ENCODE measurements at places on chromosomes 16 and 17.

GRCh38 chr16:31168848-31169247 lies 11.1 kb upstream of the FUS start:
- DNase-seq = no peak
- no peak overlapping the region for H3K27ac ChIP-seq
- no peaks in the 10 kb centered on the region for H3K4me1 ChIP-seq
- H3K36me3 ChIP-seq = no peaks in the 10 kb centered on the region
- no peak overlapping the region for H3K4me3 ChIP-seq
- H3K27me3 ChIP-seq = no peaks in the 10 kb centered on the region

- peaks cover 98% of the 10 kb centered on the region for H3K36me3 ChIP-seq
- H3K27ac ChIP-seq = no peak overlapping the region
- no peak for DNase-seq
- no peaks in the 10 kb centered on the region for H3K4me1 ChIP-seq
- H3K4me3 ChIP-seq = no peak overlapping the region
Measured at GRCh38 chr17:47676510-47677165, 17.3 kb upstream of the TBKBP1 start.

GRCh38 chr16:58466396-58466795 lies 33.5 kb upstream of the NDRG4 start:
- no peaks in the 10 kb centered on the region for H3K27me3 ChIP-seq
- H3K4me1 ChIP-seq = no peaks in the 10 kb centered on the region
- H3K4me3 ChIP-seq = no peak overlapping the region
- H3K27ac ChIP-seq = no peak overlapping the region
- H3K36me3 ChIP-seq = no peaks in the 10 kb centered on the region
- DNase-seq = no peak

DNA sequence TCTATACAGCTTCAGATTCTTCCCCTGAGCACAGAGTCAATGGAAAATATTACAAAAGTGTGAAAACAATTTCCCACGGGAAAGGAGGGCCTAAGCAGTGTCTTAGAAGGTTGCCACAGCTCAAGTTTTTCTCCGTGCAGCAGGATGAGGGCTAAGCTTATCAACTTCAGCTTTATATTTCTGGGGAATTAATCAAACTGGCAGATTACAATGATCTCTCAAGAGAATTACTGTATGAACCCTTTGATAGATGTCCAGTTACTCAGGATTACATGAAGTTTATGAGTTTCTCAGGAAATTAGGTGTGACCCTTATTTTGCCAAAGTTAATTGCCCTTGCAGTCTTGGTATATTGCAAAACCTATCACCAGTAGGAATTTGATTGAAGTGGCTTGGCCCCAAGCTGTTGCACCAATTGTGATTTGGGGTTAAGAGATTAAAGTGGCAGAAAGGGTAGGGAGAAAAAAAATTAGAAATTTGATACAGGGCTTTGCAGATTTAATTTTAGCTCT lies 298.4 kb downstream of the MAP2K6 start:
- no peak for DNase-seq
- H3K4me3 ChIP-seq = no peak overlapping the region
- H3K4me1 ChIP-seq = no peaks in the 10 kb centered on the region
- H3K36me3 ChIP-seq = no peaks in the 10 kb centered on the region

DNA sequence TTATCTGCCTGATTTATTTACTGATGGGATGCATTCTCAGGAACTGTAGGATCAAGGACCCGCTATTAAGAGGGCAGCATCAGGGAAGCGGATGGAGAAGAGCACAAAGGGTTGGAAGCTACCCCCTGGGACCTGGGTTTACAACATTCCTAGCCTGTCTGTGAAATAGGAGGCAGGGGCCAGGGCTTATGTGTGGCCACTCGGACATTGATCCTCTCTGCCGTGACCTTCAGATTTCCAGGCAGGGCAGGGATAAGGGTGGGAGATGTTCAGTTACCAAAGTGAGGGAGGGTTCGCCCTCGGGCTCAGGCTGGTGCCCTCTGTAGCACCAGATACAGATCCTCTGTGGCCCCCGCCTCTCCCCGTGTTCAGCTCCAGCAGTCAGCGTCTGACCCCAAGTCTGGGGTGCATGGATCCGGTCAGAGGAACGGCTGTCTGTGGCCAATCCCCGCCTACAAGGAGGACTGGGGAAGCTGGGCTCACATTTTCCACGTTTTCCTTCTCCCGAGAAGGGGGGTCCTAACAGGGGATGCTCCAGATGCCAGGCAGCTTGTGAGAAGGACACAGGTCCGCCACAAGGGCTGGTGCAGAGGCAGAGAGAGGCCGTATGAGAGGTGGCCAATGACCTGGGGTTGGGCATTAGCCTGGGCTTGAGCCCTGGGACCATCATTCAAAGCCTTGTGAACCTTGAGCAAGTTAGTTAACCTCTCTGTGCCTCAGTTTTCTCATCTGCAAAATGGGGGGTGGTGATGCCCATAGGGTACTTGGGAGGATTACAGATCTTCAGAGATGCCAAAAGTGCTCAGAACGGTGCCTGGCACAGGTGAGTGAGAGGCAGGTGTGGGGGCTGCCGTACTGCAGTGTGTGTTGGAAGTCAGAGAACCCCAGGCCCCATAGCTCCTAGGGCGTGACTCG lies 48.3 kb downstream of the ATP2C2 start:
- H3K27me3 ChIP-seq = peaks cover 3% of the 10 kb centered on the region
- H3K36me3 ChIP-seq = no peaks in the 10 kb centered on the region
- no peaks in the 10 kb centered on the region for H3K4me1 ChIP-seq
- no peak for DNase-seq
- no peak overlapping the region for H3K27ac ChIP-seq

- H3K4me3 ChIP-seq = no peak overlapping the region
- no peak for DNase-seq
- peaks cover 6% of the 10 kb centered on the region for H3K27me3 ChIP-seq
- H3K4me1 ChIP-seq = peaks cover 16% of the 10 kb centered on the region
- no peak overlapping the region for H3K27ac ChIP-seq
- no peaks in the 10 kb centered on the region for H3K36me3 ChIP-seq
Measured at GRCh38 chr16:57304169-57305061, 19.9 kb upstream of the PLLP start.
